GDM1 (cell line): ENCODE measurements at places on chromosomes 1 and 21.

- no peak for DNase-seq
These were observed 50.0 kb upstream of the SYT6 start for GRCh38 chr1:114203595-114204128.

DNA sequence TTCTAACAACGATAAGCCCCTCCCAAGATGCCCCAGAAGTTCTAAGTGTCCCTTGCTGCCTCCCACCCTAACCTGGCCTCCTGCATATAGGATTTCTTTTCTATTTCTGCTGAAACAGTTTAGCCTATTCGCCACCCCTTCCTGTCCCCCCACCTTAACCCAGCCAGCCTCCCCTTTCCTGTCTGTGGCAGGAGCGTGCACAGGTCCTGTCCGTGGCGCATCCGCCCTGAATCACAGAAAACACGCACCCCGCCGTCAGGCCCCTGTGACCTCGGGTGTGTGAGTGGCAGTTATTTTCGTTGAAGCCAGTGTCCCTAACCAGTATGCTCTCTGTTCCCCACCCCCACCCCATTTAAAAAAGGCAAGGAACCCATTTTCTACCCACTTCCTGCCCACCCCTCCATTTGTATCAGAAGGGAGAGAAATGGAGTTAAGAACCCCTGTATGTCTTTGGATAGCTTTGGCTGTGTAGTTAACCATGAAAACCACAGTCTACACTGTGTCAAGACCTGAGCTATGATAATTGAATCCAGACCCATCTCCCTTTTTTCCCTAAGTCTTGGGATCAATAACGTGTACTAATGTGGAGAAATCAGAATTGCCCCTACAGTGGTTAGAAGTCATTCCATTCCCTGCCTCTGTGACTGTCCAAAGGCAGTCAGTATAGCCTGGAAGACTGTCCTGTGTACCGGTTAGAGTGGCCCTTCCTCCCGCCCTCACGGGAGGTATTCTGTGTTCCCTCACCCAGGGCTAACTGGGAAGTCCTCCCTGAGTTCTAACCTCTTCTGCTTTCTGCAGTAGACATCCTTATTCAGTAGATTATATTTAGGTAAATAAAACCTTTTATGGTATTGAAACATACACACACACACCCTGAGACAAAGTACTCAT lies 1.8 kb downstream of the PLEKHO1 start:
- DNase-seq, result peak; percentile 87

GRCh38 chr1:169390303-169390702 lies 22.3 kb downstream of the BLZF1 start:
- DNase-seq, result no peak

GRCh38 chr1:69673321-69673720 lies 105.6 kb downstream of the LRRC7 start:
- no peak for DNase-seq

GRCh38 chr1:223712850-223713474 lies 623 bp downstream of the CAPN2 start:
- no peak for DNase-seq

GRCh38 chr1:67685558-67686266 lies 711 bp downstream of the GADD45A start:
- DNase-seq, result peak; percentile 36

GRCh38 chr1:31708324-31708723 lies 4.5 kb upstream of the COL16A1 start:
- no peak for DNase-seq

DNA sequence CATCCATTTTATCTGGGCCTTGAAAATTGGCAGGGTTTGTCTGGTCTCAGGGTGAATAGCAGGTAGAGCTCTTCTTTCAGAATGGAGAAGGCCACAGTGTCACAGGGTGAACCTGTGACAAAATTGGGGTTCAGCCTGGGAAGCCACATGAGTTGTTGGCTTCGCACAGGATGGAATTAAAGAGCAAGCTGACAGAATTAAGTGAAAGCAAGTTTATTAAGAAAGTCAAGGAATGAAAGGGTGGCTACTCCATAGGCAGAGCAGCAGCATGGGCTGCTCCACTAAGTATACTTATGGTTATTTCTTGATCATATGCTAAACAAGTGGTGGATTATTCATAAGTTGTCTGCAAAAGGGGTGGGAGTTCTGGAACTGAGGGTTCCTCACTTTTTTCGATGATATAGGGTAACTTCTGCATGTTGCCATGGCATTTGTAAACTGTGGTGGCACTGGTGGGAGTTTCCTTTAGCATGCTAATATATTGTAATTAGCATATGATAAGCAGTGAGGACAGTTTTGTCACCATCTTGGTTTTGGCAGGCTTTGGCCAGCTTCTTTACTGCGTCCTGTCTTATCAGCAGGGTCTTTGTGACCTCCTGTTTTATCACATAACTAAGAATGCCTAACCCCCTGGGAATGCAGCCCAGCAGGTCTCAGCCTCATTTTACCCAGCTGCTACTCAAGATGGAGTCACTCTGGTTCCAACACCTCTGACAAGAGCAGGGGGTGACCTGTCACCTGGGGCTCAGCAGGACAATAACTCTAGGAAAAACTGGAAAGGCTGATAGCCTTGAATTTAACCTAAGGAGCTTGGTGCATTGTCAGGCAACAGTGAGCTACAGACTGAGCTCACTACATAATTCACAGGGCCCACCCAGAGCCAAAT lies 5.1 kb downstream of the IFNAR2 start:
- no peak for DNase-seq

- no peak for DNase-seq
These were observed 1.8 kb downstream of the ESPN start for GRCh38 chr1:6426277-6426971.

GRCh38 chr1:107940701-107941100 lies 24.3 kb downstream of the VAV3 start:
- DNase-seq, result no peak

DNA sequence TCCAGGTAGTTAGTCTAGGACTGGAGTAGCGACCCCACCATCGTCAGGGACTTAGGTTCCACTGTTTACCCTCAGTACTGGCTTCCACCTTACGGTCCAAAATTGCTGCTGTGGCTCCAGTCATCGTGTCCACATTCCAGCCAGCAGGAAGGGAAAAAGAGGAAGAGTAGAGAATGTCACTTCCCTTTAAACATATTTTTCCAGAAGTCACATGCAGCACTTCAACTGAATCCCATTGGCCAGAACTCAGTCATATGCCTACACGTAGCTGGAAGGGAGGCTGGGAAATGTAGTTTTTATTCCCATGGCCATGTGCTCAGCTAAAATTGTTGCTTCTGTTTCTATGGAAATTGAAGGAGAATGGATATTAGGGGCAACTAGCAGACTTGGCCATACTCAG lies 84.1 kb upstream of the SELENON start:
- no peak for DNase-seq

DNA sequence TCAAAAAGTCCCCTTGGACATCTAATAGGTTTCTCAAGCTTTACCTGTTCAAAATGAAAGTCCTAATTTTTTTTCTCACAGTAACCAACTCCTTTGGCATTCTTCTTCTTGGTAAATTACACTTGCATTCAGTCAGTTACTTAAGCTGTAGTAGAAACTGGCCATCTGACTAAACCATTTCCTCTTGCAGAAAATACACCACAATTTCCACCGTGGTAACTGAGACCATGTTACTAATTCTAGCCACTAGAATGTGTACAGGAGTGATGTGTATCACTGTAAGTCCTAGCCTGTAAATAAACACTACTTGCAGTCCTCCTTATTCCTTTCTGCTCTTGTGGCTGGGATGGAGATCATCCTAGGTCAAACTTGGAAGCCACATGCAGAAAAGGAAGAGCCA lies 965.4 kb upstream of the TMPRSS15 start:
- DNase-seq, result no peak

- no peak for DNase-seq
These were observed 84.6 kb upstream of the B3GALT2 start for GRCh38 chr1:193270996-193271395.

- DNase-seq, result no peak
These were observed 20.6 kb downstream of the ESPN start for GRCh38 chr1:6445062-6445763.

- peak; percentile 10 for DNase-seq
These were observed 594.7 kb upstream of the CAMK1G start for GRCh38 chr1:208988811-208989222.

DNA sequence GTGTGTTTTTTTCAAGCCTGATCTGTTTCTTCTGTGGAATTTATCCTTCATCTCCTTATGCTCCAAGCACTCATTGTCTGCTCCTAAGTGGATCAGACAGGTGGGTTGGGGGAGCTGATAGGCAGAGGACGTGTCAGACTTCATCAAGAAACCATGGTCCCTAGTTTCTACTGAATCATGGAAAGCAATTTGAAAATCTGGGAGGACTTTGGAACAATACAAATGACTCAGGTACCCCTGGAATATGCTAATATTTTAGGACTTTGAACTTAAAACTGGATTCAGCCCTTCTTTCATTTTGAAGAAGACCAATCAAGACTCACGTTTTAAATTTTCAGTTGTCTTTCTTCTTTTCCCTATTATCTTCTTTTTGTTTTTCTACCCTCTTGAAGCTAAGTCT lies 7.7 kb downstream of the ABCG1 start:
- no peak for DNase-seq

GRCh38 chr1:210516697-210517459 lies 188.2 kb downstream of the HHAT start:
- DNase-seq, result no peak

DNA sequence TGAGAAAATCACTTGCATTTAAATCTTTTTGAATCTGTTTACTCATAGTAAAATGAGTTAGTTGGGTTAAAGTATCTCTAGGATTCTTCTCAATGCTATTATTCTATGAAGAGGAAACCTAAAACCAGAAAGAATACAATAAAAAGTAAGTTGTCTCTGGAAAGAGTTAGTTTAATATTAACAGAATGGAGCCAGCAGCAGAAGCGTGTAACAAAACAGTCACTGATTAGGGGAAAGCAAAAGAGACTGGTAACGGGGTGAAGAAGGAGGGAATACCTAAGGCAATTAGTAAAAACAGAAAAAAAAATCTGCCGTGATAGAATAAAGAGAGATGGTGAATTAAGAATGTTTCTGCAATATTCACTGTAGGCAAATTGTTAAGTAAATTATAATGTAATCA lies 60.0 kb downstream of the NRDC start:
- DNase-seq, result no peak

DNA sequence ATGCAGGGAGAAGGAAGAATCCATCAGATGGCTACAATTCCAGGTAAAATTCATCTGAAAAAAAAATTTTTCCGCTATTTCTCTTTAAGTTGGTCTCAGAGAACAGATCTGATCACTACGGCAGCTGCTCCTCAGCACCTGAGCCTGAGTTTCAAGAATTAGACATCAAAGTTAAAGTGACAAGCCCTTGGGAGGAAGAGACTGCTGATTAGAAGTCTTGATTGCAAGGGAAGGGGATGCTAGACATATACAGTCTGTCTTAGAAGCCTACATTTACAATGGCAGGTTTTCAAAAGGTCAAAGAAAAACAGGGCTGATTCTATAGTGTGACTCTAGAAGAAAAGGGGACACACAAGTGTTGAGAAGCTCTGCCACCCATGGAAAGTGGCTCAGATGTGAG lies 48.3 kb downstream of the SUSD4 start:
- DNase-seq, result no peak

DNA sequence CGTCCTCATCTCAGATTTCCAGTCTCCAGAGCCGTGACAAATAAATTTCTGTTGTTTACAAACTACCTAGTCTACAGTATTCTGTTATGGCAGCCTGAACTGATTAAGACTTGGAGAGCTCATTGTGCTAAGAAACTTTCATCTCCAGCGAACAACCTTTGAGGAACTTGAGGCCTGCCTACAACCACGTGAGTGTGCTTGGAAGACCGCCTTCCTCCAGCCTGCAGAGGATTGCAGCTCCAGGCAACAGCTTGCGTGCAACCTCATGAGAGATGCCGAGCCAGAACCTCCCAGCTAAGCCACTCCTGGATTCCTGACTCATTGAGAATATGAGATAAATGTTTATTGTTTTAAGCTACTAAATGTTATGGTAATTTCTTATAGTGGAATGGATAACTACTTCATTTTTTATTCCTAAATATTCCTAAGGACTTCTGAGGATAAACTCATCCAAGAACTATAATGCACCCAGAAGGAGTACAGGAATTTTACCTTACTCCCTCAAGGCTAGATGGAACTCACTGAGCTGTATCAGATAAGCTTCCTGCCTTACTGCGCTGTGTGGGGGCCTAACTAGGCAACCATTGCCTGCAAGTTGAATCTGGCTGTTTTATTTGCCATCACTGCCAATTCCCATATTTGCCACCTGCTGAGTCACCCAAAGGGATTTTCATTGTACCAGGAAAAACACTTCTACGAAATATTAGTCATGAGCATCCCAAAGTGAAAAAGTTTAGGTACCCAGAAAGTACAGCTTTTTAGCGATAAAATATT lies 17.6 kb downstream of the FAM177B start:
- DNase-seq, result no peak

- no peak for DNase-seq
These were observed 25.7 kb upstream of the MACF1 start for GRCh38 chr1:39178541-39179431.

DNA sequence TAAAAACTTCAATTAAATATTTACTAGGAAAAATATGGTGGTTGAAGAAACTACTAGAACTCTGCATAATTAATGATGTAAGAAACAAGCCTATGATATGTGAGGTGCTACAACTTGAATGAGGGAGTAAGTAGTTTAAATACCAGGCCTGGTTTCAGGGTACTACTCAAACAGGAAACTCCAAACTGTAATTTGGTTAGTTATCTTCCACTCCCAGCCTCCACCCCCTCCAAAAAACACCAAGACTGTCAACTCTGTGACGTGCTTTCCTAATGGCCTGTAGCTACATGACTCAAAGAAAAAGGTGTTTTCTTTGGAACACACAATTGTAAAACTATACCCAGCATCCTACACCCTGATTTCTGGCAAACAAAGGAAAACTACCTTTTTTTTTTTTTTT lies 55.9 kb upstream of the RCC1 start:
- peak; percentile 33 for DNase-seq

DNA sequence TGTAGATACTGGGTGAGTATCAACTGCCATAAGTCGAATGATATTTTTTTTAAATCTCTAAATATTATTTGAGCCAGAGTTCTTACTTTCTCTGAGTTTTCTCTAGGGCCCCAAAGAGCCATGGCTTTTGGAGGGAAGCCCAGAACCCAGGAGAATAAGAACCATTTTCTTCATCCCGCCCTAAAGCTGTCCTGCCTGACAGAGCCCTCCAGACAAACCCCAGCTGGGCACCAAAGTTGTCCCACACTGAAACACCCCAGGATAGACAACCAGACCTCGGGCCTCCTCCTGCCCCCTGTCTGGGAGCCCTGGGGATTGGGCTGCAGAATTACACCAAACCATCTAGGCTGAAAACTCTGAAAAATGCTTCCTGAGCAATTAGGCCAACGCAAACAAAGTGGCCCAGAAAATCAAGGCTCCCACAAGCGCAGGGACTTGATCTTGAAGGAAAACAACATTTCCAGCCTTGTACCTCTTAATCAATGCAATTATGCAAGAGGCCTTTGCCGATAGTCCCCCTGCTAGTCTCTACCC lies 113.1 kb downstream of the RRAGC start:
- DNase-seq, result no peak
